ENCODE measurements at places on chromosomes 16 and 17. TPM values are rescaled to one million over a fixed set of nuclear protein-coding genes. Genes with fewer than 3 reads are reported as not detected.

- H3K36me3 ChIP-seq, result no peaks in the 10 kb centered on the region
- no peaks in the 10 kb centered on the region for H3K27me3 ChIP-seq
- no peaks in the 10 kb centered on the region for H3K4me1 ChIP-seq
- DNase-seq, result no peak
- no peak overlapping the region for H3K4me3 ChIP-seq
Measured at GRCh38 chr16:84477661-84478060, 26.8 kb downstream of the MEAK7 start.

- no peaks in the 10 kb centered on the region for H3K4me1 ChIP-seq
- H3K4me3 ChIP-seq, result no peak overlapping the region
- H3K27ac ChIP-seq, result no peak overlapping the region
- no peaks in the 10 kb centered on the region for H3K36me3 ChIP-seq
Measured at GRCh38 chr17:55308613-55309391, 44.0 kb downstream of the HLF start.

DNA sequence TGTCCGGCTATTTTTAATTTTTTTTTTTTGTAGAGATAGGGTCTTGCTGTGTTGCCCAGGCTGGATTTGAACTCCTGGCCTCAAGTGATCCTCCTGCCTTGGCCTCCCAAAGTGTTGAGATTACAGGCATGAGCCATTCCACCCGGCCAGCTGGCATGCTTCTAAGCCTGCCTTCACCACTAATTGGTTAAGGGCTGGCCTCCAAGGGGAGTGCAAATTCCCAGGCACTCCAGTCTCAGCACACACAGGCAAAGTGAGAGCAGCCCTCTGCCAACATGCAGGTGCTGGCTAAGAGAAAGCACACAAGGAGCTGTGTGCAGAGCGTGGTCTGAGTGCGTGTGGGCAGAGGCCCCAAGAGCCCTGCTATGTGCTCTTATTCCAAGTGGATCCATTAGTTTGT is 149.8 kb upstream of the HS3ST2 start:
- H3K4me1 ChIP-seq, result no peaks in the 10 kb centered on the region
- no peaks in the 10 kb centered on the region for H3K36me3 ChIP-seq
- no peaks in the 10 kb centered on the region for H3K27me3 ChIP-seq
- H3K4me3 ChIP-seq, result no peak overlapping the region
- H3K27ac ChIP-seq, result no peak overlapping the region

The HEATR9 gene
- polyA plus RNA-seq, result 0.11 TPM
